ENCODE measurements at places on chromosomes 13 and 19. TPM values are rescaled to one million over a fixed set of nuclear protein-coding genes. Genes with fewer than 3 reads are reported as not detected.

DNA sequence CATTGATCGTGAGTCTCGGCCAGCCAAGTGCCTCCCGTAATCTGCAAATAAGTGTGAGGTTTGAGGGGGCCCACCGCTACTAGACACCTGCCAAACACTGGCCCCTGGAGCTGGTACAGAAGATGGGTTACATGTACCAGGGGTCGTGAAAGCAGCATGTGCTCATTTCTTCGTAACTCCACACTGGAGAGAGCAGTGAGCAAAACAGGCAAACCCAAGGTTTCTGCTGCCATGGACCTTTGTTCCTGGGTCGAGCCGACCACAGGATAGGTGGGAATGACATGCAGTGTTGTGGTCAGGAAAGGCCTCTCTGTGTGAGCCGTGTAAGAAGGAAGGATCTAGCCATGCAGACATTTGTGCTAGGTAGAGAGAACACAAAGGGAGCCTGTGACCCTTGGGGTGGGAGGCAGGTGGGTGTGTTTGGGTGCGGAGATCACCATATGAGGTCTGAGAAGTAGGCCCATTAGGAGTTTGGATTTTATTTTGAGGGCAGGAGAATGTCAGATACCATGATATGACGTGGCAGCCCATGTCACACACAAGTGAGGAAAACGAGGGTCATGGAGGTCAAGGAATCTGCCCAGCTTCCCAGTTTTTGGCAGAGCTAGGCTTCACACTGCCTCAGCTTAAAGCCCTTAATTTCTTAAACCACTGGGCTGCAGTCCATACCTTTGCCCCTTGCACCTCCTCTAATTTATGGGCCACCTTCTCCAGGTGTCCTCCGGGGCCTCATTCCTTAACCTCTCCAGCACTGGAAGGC lies 919 bp downstream of the GTF3A start:
- DNase-seq = no peak

- DNase-seq = no peak
Observed at GRCh38 chr19:13016245-13016627, 21.0 kb downstream of the NFIX start.

DNA sequence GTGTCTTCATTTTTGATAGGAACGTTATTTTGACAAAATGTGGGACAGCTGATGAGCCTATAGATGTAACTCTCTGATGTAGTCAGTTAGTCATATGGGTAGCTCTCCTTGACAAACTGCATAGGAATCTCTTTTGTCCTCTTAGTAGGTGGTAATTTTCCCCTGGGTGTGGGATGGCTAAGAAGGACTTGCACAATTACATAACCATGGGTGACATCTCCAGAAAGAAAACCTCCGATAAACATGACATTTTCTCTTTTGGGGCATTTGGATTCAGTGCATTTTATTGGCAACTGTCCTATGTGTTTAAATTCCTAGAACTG lies 41.8 kb downstream of the IGFL3 start:
- DNase-seq = no peak

- no peak for DNase-seq
Observed at GRCh38 chr19:51822946-51823345, 28.0 kb downstream of the FPR3 start.

GRCh38 chr13:102141625-102142472 lies 260.0 kb downstream of the FGF14 start:
- DNase-seq = no peak

GRCh38 chr19:6092329-6093286 lies 17.7 kb downstream of the RFX2 start:
- DNase-seq = peak; percentile 80

DNA sequence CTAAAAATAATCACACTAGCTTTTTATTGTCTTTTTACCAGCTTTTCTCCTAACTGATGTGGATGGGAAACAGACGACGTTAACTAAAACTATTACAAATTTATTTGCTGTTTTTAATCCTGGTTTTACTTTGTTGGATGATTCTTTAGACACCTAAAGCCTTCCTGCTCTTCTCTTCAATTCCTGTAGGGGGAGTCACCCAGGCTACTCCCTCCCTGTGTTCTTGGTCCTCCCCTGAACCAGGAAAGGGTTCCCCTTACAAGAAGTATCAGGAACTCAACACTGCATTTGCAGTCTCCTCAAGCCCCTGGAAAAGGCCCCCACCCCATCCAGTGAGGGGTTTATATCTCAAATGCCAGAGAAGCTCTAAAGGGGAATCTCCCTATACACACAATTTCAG lies 206.1 kb downstream of the SUCLA2 start:
- no peak for DNase-seq

DNA sequence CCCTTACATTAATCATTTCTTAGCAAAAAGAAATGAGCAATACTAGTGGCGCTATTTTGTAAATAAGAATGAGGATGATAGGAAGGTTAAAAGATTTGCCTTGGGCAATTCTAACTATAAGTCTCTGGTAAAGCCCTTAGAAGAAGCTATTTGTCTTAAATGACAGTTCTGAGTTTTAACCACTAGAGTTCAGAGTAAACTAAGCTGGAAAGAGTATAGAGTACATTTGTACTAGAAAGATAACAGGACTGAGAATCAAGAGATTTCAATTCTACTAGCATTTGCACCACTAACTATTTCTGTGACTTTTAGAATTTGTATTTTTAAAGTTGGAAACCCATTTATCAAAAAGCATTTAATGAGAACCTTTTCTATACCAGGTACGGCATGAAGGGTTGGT lies 750.3 kb downstream of the OLFM4 start:
- DNase-seq = no peak

DNA sequence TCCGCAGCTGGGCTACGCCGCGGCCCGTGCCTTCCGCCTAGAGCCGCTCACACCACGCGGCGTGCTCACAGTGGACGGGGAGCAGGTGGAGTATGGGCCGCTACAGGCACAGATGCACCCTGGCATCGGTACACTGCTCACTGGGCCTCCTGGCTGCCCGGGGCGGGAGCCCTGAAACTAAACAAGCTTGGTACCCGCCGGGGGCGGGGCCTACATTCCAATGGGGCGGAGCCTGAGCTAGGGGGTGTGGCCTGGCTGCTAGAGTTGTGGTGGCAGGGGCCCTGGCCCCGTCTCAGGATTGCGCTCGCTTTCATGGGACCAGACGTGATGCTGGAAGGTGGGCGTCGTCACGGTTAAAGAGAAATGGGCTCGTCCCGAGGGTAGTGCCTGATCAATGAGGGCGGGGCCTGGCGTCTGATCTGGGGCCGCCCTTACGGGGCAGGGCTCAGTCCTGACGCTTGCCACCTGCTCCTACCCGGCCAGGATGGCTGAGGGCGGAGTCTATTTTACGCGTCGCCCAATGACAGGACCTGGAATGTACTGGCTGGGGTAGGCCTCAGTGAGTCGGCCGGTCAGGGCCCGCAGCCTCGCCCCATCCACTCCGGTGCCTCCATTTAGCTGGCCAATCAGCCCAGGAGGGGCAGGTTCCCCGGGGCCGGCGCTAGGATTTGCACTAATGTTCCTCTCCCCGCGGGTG lies 7.4 kb downstream of the DBP start:
- peak; percentile 89 for DNase-seq

LIM2 gene
- not detected for polyA plus RNA-seq

DNA sequence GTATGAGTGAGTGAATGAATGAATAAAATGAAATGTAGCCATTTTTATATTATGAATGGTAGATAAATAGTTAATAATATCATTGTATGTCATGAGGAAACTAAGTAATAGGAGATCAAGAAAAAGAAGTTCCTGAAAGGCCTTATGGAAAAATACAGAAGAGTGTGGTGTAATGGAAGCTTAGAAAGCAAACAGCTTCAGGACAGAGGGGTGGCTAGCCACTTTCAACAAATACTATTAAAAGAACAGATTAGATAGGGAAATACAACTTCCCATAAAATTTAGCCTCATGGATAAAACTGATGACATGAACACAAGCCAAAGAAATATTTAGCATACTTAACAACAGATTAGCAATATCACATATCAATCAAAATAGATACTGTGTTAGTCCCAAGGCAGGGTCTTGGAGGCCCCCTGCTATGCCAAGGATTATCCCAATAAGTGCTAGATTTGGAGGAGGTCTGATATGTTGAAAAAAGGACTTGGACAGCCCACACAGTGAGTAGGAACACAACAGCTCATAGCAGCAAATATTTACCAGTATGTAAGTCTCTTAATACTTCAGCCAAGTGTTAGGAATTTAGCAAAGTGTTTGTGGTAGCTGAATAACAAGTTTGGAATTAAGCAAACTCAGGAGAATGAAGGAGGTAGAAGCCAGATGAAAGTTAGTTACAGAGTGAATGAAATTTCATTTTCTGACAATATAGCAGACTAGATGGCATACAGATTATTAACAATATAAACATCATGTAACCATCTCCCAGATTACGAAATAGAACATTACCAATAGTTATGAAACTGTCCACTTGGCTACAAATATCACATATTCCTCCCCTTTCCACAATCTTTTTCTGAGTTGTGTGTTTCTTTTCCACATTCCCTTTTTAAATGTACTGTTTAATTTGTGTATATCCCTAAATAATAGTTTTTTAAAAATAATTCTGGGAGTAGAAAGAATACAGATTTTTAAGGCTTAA lies 1632.0 kb downstream of the PCDH9 start:
- DNase-seq = peak; percentile 6

DNA sequence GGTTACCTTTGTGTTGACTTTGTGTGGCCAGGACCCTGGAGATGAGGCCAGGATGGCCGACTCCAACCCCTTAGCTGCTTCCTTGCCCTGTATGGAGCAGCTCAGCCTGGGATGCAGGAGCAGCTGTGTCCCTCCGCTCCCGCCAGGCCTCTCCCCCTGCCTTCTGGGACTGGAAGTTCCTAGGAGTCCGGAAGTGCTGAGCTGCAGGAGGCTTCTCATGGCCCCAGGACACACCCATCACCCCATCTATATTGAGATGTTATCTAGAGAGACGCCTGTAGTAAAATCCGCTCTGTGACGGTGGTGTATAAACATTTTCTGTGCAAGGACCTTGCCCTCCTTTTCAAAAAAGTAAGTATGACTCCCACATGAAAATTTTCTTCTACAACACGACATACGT lies 27.0 kb downstream of the WTIP start:
- DNase-seq = no peak

TTYH1 gene
- 0.12 TPM for polyA plus RNA-seq

MIDN gene
- 29.2 TPM for polyA plus RNA-seq
